Activated CD4-positive, alpha-beta T cell treated with anti-CD3 and anti-CD28 coated beads, Interleukin-2, Interleukin-4, amounts not matched to agents 100 ng/mL and 50 ng/mL, durations not matched to agents 16 hours and 8 hours (primary cell): ENCODE measurements at places on chromosomes 7 and 10.

- DNase-seq: no peak
Observed at GRCh38 chr10:110411047-110411410, 86.7 kb upstream of the DUSP5 start.

DNA sequence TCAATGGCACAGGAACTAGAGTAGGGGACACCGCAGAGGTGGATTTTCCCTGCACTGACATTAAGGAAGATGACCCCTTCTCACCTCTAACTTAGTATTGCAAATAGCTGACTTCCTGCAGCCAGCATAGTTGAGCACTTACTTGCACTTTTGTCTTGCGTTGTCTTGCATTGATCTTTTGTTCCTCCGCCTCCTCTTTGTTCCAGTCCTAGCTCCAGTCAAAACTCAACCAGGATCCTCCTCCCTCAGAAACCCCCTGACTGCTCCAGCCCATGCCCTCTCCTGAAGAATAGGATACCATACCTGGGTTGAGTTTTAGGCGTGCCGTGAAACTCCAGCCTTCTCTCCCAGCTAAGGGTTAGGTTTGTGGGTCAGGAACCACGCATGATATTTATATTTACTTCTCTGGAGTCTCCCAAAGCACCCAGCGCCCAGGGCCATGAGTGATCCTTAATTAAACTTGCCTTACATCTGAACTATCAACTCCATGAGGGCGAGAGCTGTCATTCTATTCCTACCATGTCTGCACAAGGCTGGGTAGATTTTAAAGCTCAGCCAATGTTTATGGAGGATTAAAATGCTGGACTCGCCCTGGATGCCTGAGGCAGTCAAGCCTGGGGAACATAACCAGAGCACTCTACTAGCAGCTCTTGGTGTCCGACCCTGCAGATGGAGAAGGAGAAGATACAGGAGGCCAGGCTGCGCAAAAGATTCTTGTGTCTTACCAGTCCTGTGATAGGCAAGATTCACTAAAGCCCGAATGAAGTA, 14.1 kb downstream of the ZNF467 start:
- no peak for DNase-seq

DNA sequence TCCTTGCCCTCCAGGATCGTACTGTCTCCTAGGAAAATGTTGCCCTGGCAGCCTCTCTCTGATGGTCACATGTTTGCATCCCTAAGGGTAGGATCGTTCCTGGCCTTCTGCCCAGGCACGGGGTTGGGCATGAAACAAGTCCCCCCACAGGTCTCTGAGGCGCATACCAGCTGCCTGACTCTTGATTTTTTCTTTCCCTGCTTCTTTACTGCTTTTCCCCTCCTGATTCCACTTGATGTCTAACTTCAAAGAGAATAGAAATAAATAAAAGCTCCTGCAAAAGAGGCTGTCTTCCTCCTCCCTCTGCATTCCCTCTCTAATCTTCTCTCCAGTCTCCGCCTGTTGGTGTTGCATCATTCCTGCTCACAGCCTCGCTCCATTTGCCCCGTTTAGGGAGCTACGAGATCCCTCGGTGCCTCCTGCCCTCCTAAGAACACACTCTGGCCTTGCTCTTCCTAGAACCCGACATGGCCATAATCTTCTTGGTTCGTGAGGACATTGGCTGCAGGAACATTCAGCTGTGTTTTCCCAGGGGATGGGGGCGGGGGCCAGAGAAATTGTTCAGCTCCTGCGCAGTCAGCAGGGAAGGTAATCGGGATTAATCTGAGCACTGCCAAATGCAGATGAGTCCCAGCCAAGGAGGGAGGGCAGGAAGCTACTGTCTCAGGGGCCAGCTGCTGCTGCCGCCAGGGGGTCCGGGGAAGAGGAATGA, 26.0 kb downstream of the LEP start:
- no peak for DNase-seq

GRCh38 chr7:115962340-115962739, 68.2 kb downstream of the TFEC start:
- DNase-seq: no peak

- no peak for DNase-seq
Observed at GRCh38 chr7:153297141-153297540, 537.6 kb downstream of the ACTR3B start.

DNA sequence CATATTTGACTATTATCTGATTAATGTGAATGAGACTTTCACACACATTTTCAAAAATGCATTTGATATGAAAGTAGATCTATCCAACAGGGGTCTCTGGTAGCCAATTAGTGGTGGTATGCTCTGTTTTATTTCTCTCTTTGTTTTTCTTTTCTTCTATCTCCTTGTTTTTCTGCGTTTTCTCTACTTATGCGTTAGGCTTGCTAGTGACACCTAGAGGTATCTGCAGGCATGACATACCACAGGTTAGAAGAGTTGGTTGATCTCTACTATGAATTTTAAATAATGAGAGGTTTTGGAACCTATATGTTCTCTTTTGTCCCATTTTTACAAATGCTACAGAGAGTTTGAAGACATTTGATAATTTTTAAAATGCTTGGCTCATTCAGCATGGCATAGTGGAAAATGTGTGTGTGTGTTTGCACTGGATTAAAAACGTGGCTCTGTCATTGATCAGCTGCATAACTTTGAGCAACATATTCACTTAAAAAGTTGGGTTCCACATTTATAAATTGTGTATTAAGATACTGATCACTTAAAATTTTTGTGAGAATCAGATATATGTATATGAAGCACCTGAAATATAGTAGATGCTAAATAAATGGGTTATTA, 28.1 kb upstream of the PLXDC2 start:
- DNase-seq: peak; percentile 30

DNA sequence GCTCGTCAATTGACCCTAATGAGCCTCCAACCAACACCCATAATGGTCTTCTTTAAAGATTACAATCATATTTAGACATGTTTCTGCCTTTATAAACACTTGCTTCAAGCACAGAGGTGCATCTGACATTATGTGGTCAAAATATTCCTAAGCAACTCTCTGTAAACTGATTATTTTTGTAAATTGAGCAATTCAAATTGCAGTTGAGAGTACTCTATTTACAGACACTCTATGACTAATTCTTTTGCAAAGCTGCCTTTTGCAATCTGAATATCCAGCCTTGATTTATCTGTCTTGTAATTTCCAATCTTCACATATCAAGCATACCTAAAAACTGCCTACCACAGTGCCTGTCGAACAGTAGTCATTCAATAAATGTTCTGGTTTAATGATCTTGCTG, 112.0 kb downstream of the PDE1C start:
- no peak for DNase-seq

- no peak for DNase-seq
Observed at GRCh38 chr10:66176772-66177171, 749.1 kb upstream of the LRRTM3 start.

DNA sequence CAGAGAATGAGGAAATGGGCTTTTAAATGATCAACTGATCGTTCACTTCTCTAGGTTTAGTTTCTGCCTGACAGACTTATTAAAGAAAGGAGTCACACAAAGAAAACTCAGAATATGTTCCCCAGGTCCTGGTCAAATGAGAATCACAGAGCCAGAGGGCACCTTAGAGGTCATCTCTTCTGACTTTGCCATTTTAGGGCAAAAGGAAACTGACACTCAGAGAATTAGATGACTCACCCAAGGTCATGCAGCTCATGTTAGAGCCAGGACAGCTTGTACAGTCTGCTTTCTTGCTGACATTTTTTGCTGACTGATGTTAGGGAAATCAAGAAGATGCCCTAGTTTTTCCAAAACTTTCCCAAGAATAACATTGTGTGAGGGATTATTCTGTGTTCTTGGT, 312.7 kb upstream of the SP8 start:
- no peak for DNase-seq

DNA sequence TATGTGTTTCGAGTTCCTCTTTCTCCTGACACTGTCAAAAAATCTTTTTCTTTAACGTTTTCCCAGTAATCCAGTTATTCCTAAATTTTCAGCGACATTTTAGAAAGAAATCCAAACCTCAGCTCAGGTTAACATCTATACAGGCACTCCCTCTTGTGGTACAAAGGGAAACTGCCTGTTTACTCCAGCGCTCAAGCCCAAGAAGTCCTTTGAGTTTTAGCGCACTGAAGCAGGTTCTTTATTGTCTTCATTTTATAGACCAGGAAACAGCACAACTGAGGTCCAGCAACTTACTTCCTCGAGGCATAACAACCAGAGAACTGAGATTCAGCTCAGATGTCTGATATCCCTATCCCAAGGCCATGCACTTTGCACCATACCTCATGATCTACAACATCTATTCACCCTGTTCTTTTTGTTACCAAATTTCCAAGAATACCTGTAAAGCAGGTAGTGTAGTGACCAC, 287.2 kb upstream of the MKLN1 start:
- peak; percentile 74 for DNase-seq

- peak; percentile 16 for DNase-seq
Observed at GRCh38 chr10:87816898-87817608, 973 bp downstream of the ATAD1 start.

DNA sequence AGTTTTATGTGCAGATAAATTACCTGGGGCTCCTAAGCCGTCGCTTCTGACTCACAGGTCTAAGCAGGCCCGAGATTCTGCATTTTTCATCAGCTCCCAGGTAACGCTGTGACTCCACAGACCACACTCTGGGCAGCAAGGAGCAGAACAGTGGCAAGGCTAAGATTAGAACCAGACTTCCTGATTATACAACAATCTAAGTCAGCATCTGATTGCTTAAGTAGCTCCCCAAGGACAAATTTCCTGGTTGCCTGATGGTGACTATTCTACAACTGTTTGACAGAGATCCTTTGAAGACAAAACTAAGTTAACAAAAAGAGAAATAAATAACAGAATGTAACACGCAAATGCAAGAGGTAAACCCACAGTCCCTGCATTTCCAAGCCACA, 69.0 kb downstream of the CREB3L2 start:
- no peak for DNase-seq

DNA sequence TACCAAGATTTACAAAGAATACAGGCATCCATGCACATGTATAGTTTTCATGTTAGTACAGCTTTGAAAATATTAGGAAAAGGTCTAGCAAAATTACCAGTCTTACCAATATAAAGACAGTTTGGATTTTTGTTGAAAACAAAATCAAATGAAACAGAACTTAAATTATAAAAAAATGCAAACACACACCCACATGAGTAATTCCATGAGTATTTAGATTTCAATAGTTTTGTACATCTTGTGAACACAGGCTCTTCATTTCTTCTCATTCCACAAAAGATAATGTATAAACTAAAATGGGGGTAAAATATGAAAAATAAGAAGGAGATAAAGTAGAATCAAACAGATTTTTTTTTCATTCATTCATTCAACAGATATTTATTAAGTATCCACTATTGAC, 682.2 kb upstream of the ANKRD30A start:
- DNase-seq: no peak

DNA sequence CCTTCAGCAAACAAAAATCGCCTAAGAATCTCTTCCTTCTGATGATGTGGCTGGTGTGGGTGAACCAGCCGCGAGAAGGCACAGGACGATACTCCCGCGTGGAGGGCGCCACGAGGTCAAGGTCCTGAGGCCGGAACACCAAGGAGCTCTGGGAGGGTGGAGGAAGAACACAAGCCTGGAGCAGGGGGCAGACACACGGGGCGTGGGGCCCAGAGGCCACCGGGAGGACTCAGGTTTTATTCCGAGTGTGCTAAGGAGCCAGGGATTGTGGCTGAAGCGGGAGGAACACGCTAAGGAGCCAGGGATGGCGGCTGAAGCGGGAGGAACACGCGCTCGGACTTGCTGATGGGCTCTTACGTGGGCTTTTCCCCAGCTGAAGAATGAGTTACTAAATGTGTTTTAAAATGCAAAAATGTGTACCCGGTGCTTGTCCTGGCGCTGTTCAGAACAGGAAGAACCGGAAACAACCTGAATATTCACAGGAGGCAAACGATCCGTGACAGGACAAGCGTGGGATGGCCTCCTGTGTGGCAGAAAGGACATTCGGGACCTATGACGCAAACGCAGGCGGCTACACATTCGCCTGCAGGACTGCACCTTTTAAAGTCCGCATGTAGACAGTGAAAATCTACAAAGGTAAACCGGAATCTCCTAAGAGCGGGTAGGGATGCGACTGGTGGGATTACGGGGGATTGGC, 64.0 kb downstream of the MAD1L1 start:
- DNase-seq: no peak

DNA sequence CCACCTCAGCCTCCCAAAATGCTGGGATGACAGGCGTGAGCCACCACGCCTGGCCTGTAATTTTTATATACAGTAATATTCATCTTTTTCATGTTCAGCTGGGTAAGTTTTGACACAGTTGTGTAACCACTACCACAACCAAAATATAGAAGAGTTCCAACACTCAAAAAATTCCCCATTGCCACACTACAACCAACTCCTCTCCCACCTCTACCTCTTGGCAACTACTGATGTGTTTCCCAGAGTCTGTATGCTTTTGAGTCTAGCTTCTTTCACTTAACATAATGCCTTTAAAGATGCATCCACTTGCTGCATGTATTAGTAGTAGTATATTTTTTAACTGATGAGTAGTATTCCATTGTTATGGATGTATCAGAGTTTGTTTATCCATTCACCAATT, 90.7 kb downstream of the SRPK2 start:
- peak; percentile 48 for DNase-seq

DNA sequence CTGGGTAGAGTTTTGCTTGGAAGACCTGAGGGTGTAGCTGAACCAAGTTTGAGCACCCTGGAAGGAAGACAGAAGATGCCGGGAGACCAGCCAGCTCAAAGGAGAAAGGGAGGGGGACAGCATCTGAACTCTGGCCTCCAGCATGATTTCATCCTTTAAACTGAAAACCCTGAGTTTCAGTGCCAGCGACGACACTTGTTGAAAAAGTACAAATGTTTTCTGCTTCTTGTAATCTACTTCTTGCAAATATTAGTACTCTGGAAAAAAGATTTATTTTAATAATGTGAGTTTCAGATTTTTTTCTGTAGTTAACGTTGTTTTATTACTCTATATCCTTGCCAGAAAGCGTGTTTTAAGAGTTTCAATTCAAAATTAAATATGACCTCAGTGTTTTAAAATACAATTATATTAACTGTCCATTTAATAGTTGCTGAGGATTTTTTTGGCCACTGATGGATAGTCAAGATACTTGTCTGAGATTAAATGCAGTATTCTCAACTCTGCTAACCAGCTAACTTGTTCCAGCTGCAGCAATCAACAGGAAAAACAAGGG, 227.7 kb downstream of the MGMT start:
- DNase-seq: no peak

- no peak for DNase-seq
Observed at GRCh38 chr7:151517601-151518104, 2.0 kb downstream of the RHEB start.

DNA sequence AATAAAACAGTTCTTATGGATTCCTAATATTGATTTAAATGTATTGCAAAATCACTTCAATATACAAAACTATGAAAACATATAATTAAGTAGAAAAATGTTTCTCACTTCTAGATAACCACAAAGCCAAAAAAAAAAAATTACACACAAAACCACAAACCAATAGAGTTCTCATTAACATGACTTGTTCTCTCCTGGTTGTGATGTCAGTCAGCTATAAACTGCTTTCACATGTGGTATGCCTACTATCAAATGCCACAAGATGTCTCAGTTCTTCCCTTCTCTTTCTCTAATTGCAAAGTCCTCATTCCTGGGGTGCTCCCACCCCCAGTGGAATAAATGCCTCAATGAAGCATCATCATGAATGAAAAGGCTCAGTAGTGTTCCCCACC, 16.6 kb downstream of the GNAI1 start:
- peak; percentile 32 for DNase-seq
